GM04503 (cell line): ENCODE measurements at places on chromosomes 5 and 9.

GRCh38 chr5:78923622-78923970 lies 61.5 kb downstream of the ARSB start:
- DNase-seq = no peak

GRCh38 chr5:16508730-16509531 lies 43.3 kb upstream of the ZNF622 start:
- no peak for DNase-seq

GRCh38 chr9:4077499-4078102 lies 222.3 kb downstream of the GLIS3 start:
- no peak for DNase-seq

DNA sequence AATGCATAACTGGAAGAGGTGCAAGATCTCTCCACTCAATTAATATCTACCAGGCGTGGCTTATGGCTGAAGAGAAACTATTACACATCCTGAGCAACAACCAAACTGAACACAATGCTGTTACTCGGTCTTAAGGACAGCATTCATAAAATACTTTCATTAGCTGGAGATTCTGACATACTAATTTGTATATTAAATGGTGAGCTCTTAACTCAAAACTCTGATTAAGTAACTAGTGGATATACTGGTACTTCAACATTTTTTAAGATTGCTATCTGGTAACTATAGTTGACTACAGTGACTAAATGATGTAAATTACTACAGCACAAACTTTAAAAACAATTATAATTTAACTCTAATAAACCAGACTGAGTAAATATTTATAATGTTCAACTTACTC lies 15.8 kb downstream of the ZDHHC21 start:
- DNase-seq = no peak

- peak; percentile 44 for DNase-seq
These were observed 4.9 kb upstream of the NXNL2 start for GRCh38 chr9:88530051-88530450.
